ENCODE measurements at places on chromosomes 11 and 22. TPM values are rescaled to one million over a fixed set of nuclear protein-coding genes. Genes with fewer than 3 reads are reported as not detected.

MCM5 gene
- total RNA-seq, result 58.6 TPM

UCP3 gene
- under 0.01 TPM for total RNA-seq

ELFN2 gene
- 0.83 TPM for total RNA-seq

HBD gene
- 6.3 TPM for total RNA-seq

CYB5R2 gene
- total RNA-seq, result 4.7 TPM

NCAPD3 gene
- total RNA-seq, result 19.7 TPM

OSM gene
- total RNA-seq, result not detected

CECR2 gene
- total RNA-seq, result not detected

DDTL gene
- total RNA-seq, result 0.36 TPM

Data from IMR-90 (cell line).